CD8-positive, alpha-beta T cell (primary cell): ENCODE measurements at places on chromosomes 16 and 17.
A peak's percentile ranks its signal among the peaks of the same experiment; 100 is the strongest.

- DNase-seq, result no peak
Observed at GRCh38 chr16:74651841-74652240, 14.8 kb downstream of the RFWD3 start.

GRCh38 chr16:50607970-50608557, 59.9 kb downstream of the NKD1 start:
- DNase-seq, result no peak

DNA sequence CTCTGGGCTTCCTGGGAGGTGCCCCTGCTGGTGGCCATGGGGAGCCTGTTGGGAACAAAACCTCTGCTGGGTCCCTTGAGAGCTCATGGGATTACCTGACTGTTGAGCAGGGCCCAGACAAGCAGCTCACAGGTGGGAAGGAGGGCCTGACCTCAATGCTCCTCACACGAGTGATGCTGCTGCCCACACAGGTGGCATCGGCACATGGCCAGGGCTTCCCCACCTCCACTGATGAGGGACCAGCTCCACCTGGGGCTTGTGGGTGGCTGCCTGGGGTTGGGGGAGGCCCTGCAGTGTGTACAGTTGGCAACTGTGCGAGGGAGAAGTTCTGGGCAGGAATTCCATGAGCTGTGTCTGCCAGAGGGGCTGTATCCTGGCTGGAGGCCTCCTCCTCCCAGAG, 87.8 kb upstream of the NLRP1 start:
- no peak for DNase-seq

DNA sequence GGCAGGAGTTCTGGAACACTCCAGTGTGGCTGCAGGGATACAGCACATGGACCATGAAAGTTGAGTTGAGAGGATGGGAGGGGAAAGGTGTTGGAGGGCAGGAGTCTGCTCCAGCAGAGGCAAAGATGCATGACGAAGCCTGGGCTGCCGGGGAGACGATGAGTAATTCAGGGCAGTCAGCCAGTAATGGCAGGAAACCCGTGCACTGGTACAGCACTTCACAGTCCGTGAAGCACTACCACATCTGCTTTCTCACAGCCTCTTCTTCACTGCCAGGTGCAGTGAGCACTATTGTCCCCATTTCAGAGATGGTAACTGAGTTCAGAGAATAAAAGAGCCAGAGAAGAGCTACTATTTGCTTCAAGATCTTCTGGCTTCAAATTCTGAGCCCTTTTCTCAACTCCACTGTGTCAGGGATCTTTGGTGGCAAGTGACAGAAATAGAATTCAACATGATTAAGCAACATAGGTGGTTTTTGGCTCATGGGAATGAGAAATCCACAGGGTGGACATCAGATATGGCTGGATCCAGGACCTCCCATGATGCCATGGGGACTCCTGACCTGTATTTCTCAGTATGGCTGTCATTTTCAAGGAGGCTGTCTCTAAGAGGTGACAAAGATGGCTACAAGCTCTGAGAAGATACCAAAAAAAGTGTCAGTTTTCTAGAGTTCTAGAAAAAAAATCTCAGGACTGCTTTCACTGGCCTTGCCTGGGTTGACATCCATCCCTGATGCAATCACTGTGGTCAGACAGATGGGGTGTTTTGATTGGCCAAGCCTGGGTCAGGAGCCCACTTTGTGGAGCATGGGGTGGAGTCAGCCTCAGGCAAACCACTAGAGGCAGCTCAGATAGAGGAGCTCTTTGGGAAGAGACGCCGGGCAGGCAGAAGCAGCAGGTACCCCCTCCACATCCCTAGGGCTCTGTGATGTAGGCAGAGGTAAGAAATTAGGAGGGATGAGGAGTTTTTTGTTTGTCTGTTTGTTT, 24.7 kb downstream of the IL21R start:
- DNase-seq, result peak; percentile 89

DNA sequence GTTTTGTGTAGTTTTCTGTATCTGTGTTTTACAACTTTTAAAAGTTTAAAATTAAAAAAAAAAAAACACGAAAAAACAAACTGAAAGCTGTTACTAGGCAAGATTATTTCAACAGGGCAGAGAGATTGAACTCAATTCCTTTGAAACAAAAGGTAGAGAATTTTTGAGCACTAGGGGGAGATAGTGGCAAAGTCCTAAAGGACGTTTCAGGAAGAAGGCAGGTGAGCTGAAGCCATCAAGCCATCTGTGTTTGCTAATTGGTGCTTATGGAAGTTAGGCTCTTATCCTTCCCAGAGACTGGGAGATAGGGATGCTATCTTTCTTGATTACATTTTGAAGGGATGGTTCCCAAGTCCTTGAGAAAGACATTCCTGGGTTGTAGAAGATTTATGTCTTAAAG, 70.6 kb upstream of the CLEC3A start:
- DNase-seq, result no peak

GRCh38 chr17:75036643-75037268, 10.0 kb downstream of the ATP5PD start:
- peak; percentile 77 for DNase-seq

DNA sequence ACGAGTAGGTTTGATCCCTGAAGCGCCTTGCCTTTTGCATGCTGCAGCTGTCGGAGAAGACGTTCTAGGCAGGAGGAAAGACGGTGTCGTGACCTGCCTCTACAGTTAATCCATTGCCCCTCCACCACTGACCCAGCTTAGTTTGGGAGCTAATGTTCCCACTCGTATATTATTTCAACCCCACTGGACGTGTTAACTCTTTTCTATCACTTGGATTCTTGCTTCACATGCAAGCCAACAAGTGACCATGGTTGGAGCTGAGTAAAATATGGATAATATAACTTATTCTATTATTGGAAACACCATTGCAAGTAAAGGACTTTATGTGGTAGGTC, 681 bp downstream of the CALCOCO2 start:
- no peak for DNase-seq

GRCh38 chr17:72349491-72349995, 228.7 kb downstream of the SOX9 start:
- no peak for DNase-seq

- no peak for DNase-seq
Observed at GRCh38 chr16:53175118-53175517, 120.3 kb downstream of the CHD9 start.

DNA sequence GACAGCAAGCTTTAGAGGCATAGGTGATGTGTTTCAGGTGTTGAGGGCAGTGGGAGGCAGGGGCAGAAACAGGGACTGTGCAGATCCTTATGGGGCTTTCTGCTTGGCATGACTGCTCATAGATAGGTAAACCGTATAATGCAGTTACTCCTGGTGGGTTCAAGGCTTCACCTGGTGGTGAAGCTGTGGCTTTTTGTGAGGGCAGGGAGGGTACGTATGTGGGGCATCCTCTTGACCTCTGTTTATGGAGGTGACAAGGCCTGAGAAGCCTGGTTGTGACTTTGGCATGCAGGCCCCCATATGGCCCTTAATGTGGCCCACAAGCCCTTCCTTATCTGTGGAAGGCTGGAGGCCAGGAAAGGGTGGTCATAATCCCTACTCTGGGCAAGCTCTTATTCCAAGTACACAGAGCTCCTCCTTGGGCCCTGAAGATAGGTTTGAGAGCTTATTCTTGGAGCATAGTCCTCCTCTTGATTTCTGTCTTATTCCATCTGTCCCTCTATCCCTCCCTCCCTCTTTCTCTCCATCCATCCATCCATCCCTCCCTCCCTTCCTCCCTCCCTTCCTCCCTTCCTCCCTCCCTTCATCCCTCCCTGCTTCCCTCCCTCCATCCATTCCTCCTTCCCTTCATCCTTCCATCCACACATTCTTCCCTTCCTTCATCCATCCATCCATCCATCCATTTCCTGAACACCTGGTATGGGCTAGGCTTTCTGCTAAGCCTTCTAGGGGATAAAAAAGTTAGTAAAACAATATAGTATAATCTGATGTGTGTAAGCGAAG, 1.3 kb upstream of the CCL16 start:
- DNase-seq, result no peak

DNA sequence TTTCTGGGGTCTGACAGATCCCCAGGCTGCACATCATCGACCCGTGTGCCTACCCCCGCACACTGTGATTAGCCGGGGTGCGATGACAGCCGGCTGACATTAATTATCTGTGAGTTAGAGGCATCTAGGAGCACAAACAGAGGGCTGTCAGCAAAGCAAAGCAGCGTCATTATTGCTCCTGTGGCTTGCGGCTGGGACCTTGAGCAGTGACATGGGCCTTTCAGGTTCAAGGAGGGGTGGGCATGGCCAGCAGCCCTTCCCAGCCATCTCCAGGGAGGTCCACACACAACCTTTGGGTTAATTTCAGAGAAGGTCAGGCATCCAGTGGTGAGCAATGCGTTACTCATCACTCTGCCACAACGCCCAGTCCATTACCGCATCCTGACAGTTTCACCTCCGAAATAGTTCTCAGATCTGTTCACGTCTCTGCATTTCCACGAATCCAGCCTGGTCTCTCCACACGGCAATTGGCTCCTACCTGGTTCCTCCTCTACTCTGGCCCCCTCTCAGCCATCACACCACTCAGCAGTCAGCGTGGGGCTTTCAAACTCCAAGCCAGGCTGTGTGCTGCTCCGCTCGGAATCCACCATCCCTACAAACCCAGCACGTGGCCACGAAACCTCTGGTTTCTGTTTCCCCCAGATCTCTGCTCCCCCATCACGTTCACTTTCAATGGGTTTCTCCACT, 249.7 kb upstream of the C16orf82 start:
- no peak for DNase-seq

GRCh38 chr17:16473044-16474011, 18.7 kb downstream of the LRRC75A start:
- DNase-seq, result no peak

- no peak for DNase-seq
Observed at GRCh38 chr16:89072548-89073130, 21.0 kb upstream of the ACSF3 start.

DNA sequence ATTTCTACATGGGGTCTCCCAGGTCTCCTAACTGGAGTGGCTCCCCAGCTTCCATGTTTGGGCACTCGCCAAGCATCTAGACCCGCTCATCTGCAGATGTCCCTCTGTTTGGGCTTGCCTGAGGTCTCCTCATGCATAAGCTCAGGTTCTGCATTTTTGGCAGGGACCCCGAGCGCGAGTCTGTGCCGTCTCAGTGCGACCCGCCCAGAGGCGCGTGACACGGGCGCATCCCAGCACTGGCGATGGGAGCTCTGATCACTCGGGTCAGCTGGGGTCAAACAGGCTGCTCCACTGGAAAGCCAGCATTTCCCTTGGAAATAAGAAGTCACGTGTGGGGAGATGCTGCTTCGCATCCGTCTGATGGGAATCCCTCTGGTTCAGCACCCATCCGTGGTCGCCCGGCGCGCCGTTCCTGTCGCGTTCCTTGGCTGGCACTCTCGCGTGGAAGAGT, 56.9 kb upstream of the FASN start:
- DNase-seq, result no peak

DNA sequence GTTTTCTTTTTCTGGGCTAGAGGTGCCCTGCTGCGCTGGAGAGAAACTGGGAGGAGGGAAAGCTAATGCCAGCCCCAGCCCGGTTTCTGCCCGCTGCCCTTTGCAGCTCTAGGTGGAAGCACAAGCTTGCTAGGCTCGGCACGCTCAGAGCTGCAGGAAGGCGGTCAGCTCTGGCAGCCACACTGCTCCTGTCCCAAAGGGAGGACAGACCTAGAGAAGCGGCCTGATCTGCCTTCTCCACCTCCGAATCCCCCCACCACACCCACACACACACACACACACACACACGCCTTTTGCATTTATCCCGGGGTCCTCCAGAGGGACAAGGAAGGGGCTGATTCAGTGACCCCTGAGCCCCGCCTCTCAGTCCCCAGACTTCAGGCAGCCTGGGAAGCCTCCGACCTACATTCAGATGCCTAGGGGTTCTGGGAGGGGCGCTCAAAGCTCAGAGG, 418.1 kb downstream of the SOX9 start:
- DNase-seq, result no peak

DNA sequence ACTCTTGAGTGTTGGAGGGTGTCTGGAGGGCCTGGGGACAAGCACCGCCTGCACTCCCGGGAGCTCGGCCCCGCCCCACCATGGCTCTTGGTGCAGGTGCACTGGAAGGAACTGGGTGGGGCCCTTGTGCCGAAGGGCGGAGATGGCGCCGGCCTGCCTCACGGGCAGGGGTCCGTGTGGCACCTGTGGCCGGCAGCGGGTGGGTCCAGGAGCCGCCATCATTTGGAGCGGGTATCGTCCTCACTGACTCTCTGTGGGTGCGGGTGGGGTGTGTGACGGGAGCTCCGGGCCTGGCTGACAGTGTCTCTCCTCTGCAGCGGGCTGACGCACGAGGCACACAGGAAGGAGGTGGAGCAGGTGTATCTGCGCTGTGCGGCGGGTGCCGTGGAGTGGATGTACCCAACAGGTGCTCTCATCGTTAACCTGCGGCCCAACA, 5.2 kb downstream of the METRNL start:
- DNase-seq, result no peak

GRCh38 chr17:60910415-60910814, 232.8 kb downstream of the BCAS3 start:
- no peak for DNase-seq

DNA sequence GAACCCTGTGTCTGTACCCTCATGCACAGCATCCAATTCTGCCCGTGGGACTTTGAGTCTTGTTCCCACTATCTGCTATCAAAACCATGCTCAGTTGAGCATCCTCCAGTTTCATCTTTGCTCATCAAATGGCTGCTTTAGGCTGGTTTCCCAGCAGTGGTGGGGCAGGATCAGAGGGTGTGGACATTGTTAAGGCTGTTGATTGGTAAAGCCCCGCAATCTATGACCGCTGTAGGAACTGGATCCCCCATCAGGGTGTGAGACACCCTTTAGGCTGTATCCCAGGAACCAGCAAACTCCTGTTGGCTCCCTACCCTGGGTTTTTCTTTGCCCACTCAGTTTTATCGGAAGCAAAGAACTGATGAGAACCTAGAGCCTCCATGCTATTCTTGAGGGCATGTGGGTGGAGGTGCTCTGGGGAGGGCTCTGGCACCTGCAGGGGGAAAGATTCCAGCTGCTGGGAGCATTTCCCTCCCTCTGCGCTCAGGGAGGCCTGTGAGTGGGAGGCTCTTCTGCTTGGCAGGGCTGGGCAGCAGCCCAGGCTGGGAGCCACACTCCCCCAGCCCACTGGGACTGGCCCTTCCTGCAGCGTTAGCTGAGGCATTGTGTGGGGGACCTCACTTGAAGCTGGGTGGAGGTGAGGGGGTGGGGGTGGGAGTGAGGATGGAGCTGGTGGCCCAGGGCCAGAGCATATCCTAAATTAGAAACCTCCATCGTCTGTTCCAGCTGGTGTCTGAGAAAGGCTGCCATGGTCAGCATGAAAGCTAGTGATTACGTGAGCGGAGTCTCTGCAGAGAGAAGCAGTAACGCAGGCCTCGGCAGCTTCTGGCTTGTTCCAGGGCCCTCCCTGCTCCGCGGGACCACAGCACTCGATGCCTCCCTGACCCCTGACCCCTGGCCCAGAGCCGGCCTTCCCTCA, 160.6 kb downstream of the IRF8 start:
- DNase-seq, result no peak

GRCh38 chr17:8192070-8192815, 2.3 kb upstream of the BORCS6 start:
- DNase-seq, result peak; percentile 63

DNA sequence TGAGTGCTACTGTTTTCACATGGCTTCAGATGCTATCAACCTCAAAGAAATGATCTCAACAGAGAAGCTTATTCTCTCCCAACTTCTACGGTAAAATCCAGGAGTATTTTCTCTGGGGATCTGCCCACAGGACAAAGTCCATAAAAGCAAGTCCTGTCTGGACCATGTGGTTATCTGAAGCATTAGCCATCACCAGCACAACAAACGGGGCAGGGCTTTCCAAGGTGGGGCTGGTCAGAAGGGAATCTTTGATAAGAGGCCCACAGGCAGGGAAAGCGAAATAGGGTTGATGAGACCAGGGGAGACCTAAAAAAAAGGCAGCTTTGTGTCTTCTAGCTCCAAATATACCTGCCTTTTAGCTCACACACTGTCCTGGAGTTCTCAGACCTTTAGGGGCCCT, 38.7 kb upstream of the CACNG3 start:
- no peak for DNase-seq

GRCh38 chr17:11924076-11924475, 73.2 kb downstream of the ZNF18 start:
- no peak for DNase-seq
